Naive B cell (primary cell): ENCODE measurements at places on chromosomes 7 and 10.

- DNase-seq = no peak
Observed at GRCh38 chr10:113337142-113337541, 215.7 kb upstream of the HABP2 start.

GRCh38 chr7:3568516-3568915 lies 267.5 kb downstream of the SDK1 start:
- no peak for DNase-seq

- no peak for DNase-seq
Observed at GRCh38 chr10:113689057-113689456, 9.3 kb downstream of the CASP7 start.

DNA sequence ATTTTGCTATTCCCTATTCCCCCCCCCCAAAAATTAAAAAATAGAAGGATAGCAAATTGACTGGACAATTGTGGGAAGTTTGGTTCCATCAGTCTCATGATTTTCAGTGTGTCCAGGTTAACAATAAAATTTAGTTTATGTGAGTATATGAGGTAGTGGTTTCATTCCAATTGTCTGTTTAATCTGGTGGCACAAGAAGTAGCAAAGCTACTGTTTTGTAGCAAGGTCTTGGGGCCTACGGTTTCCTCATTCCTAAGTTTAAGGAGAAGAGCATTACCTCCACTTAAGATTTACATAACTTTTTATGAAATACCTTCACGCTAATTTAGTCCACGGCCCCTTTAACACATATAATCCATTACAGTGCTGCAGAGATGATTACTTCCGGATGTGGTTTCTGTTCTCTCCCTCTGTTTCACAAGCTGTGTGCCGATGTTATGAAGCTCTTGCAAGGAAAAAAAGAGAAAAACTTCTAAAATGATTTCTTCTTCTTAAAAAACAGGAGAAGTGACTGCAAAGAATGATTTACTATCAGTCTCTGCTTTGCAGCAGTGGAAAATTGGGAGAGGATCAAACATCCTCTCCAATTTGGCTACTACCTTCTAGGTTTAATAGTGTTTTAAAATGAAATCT lies 32.7 kb upstream of the NPVF start:
- peak; percentile 10 for DNase-seq

DNA sequence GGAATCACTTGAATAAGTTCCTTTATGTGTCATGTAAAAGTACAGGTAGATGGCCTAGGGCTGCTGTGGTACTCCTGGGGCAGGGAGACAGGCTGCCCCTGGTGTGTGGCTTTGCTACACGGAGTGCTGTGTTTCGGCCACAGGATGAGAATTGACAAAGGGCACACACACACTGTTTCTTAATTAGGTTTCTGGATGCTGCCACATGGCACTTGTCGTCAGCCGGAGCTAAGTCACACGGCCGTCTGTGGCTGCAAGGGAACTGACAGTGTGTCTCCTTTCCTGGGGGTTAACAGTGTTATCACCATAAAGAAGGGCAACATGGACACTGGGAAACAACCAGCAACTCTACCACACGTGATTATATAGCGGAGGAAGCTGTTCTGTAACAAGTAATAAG lies 55.7 kb upstream of the CREB5 start:
- no peak for DNase-seq

- DNase-seq = no peak
Observed at GRCh38 chr10:44066527-44067255, 318.2 kb downstream of the CXCL12 start.
